ENCODE measurements at places on chromosomes 13 and 19.

DNA sequence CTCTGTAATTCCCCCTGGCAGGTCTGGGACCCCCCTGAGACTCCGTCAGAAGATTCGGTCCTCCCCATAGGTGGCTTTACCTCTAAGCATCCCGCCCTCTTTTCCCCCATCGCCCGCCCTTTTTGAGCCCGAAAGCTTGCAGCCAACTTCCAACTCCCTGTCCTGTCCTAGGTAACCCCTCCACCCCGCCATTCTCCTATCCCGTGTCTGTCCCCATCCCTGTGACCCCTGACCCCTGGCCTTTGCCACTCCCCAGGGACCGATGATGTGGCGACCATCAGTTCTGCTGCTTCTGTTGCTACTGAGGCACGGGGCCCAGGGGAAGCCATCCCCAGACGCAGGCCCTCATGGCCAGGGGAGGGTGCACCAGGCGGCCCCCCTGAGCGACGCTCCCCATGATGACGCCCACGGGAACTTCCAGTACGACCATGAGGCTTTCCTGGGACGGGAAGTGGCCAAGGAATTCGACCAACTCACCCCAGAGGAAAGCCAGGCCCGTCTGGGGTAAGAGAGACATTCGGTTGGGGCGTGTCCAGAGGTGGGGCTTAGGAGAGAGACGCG lies 488 bp downstream of the RCN3 start:
- peak; percentile 86 for DNase-seq

- DNase-seq: peak; percentile 40
Measured at GRCh38 chr19:4831304-4831978, at the start of gene TICAM1. TICAM1 (minus strand) TSS chr19:4831712; CDS start chr19:4818377, 13,335 bp downstream.

GRCh38 chr19:54114340-54115108 lies 933 bp downstream of the TFPT start:
- peak; percentile 38 for DNase-seq

GRCh38 chr13:78625384-78625783 lies 22.0 kb upstream of the POU4F1 start:
- no peak for DNase-seq

DNA sequence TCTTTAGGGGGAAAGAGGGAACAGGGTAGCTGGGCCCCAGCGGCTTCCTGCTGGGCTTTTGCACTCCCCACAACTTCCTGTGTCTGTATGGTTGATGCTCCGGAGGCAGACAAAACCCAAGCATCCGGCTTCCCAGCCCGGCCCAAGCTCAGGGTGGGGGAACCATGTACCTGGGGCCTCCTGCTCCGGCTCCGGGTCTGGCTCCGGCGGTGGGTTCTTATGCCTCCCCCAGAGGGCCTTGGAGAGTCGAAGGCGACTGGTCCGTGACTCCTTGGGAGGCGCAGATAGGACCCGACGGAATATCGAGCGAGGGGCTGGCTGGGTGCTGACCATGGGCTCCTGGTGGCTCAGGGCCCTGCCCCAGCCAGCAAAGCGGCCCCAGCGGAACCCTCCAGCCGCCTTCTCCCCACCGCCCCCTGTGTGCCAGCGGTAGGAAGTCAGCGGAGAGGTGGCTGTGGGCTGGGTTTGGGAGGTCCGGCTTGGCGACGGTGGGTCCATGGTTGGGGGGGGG lies 428 bp downstream of the RASAL3 start:
- no peak for DNase-seq

- DNase-seq: no peak
Measured at GRCh38 chr19:30955112-30956104, 393.8 kb downstream of the TSHZ3 start.

- no peak for DNase-seq
Measured at GRCh38 chr19:41808663-41809566, 12.5 kb downstream of the CEACAM3 start.

DNA sequence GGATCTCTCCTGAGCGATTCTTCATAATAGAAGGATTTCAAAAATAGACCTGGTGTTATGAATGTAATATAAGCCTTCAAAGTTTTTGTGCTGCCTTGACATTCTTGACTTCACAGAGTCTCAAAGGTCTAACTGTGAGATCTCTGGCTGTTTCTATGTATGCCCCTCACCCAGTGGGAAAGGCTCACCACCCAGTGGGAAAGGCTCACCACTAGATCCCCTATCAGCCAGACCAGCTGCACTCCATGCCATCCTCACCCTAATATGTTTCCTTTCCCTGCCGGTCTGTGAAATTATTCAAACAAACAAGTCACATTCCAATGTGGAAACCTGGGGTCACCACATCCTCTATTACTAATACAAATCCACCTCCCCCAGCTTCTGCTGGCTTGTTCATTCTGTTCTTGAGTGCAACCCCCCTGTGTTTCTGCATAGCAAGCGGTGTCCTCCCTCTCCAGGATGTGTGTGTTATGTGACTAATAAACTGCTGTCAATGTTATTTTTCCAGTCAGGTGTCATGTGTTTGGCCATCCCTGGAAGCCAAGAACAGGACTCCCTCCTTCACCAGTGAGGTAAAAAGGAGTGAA lies 13.8 kb upstream of the SLITRK1 start:
- DNase-seq: peak; percentile 55

Measured in fibroblast of mammary gland (primary cell).